K562 (cell line): ENCODE measurements at places on chromosomes 11 and 22. TPM values are rescaled to one million over a fixed set of nuclear protein-coding genes. Genes with fewer than 3 reads are reported as not detected.

Gene FAT3
- total RNA-seq = 0.13 TPM in 1 of 2 replicates, not detected in the other

Gene CSF2RB
- total RNA-seq = 0.60 and 1.0 TPM in 2 replicates

Gene OR4A16
- not detected in 2 replicates for total RNA-seq

Gene IFITM2
- total RNA-seq = 693 and 698 TPM in 2 replicates

Gene SMC1B
- total RNA-seq = not detected in 2 replicates

Gene MS4A14
- not detected in 2 replicates for total RNA-seq

Gene KCNK7
- total RNA-seq = 0.40 TPM in 1 of 2 replicates, not detected in the other

Gene ADORA2A
- 0.66 and 0.98 TPM in 2 replicates for total RNA-seq

Gene MYOD1
- total RNA-seq = not detected in 2 replicates

Gene BAIAP2L2
- total RNA-seq = 0.13 and 0.22 TPM in 2 replicates

Gene ABCG4
- 0.11 and 0.13 TPM in 2 replicates for total RNA-seq

Gene UPK3A
- not detected in 2 replicates for total RNA-seq

Gene MMP8
- total RNA-seq = not detected in 2 replicates

Gene OR56A1
- total RNA-seq = not detected in 2 replicates

Gene LRRC56
- total RNA-seq = 3.4 and 4.5 TPM in 2 replicates

Gene ARHGAP20
- total RNA-seq = 0.07 TPM in 1 of 2 replicates, not detected in the other

Gene ZNF143
- 26.2 and 30.4 TPM in 2 replicates for total RNA-seq

Gene MAJIN
- 0.24 TPM in 1 of 2 replicates, not detected in the other for total RNA-seq

Gene CSNK2A3
- total RNA-seq = 0.33 and 0.60 TPM in 2 replicates

Gene PATL1
- 27.3 and 30.2 TPM in 2 replicates for total RNA-seq

Gene MUC6
- 0.16 TPM in 1 of 2 replicates, not detected in the other for total RNA-seq

Gene TSPAN32
- total RNA-seq = 4.8 and 5.9 TPM in 2 replicates

Gene CACNA1I
- total RNA-seq = 0.45 and 0.78 TPM in 2 replicates

Gene OSBP
- total RNA-seq = 37.7 and 44.3 TPM in 2 replicates

Gene MEI1
- 0.31 and 0.47 TPM in 2 replicates for total RNA-seq

Gene BRSK2
- 0.22 TPM in 2 replicates for total RNA-seq

Gene KCNA4
- total RNA-seq = not detected in 2 replicates

Gene E2F8
- 16.1 and 17.6 TPM in 2 replicates for total RNA-seq

Gene TAGLN
- 3.5 and 3.6 TPM in 2 replicates for total RNA-seq

Gene SLC22A8
- total RNA-seq = not detected in 2 replicates

Gene ANKRD42
- 6.1 and 6.7 TPM in 2 replicates for total RNA-seq

Gene OR51B5
- total RNA-seq = 109 and 120 TPM in 2 replicates

Gene FBLN1
- total RNA-seq = 0.56 and 0.66 TPM in 2 replicates

Gene ZNF280B
- 18.7 and 20.0 TPM in 2 replicates for total RNA-seq

Gene CAT
- 86.7 and 95.1 TPM in 2 replicates for total RNA-seq

Gene CYP2D6
- total RNA-seq = 0.18 and 0.20 TPM in 2 replicates

Gene FGF19
- 0.07 and 0.11 TPM in 2 replicates for total RNA-seq

Gene CNTF
- 3.1 and 3.2 TPM in 2 replicates for total RNA-seq

Gene CBX7
- total RNA-seq = 4.1 and 4.8 TPM in 2 replicates

Gene KCTD21
- 2.2 and 2.4 TPM in 2 replicates for total RNA-seq

Gene GGT5
- total RNA-seq = 0.18 and 0.81 TPM in 2 replicates

Gene IFITM1
- total RNA-seq = 691 and 717 TPM in 2 replicates

Gene TMEM151A
- total RNA-seq = not detected in 2 replicates

Gene HEPHL1
- total RNA-seq = not detected in 2 replicates

Gene OR5B21
- not detected in 2 replicates for total RNA-seq

Gene RCOR2
- total RNA-seq = 5.3 and 6.5 TPM in 2 replicates

Gene OR6A2
- 0.34 and 0.35 TPM in 2 replicates for total RNA-seq

Gene USH1C
- not detected in 2 replicates for total RNA-seq

Gene LDHAL6A
- not detected in 2 replicates for total RNA-seq

Gene OR2AG2
- total RNA-seq = 0.42 and 0.55 TPM in 2 replicates

Gene SLC22A12
- total RNA-seq = not detected in 2 replicates

Gene LUZP2
- not detected in 2 replicates for total RNA-seq
